ENCODE measurements at places on chromosomes 2 and 18.

DNA sequence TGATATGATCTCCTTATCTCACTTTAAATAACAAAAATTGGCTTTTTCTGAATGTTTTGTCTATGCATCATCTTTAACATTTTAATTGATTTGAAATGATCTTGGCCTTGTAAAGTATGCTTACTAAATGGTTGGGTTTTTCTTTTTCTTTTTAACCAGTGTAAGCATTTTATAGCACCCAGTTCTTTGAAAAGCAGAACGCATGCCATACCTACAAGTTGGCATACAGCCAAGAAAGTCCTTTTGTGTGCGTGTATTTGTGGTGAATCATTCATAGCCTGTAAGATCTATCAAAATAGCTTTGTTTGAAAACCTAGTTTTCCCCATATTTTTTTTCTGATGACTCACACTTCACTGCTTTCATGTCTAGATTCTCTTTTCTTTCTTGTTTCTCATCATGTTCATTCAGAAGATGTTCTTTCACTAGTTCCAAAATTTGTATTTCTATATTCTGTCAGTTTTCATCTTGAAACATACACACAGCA lies 4.1 kb upstream of the VRK2 start:
- DNase-seq: peak; percentile 63

- DNase-seq: no peak
These were observed at the start of gene SLC38A11 for GRCh38 chr2:164954954-164955701. TSS of gene SLC38A11 (minus strand) at chr2:164955525. CDS start at chr2:164955247, 278 bp downstream.

- no peak for DNase-seq
These were observed 14.2 kb downstream of the PMS1 start for GRCh38 chr2:189798312-189799029.

- no peak for DNase-seq
These were observed 48.3 kb downstream of the COL3A1 start for GRCh38 chr2:189022492-189022891.

DNA sequence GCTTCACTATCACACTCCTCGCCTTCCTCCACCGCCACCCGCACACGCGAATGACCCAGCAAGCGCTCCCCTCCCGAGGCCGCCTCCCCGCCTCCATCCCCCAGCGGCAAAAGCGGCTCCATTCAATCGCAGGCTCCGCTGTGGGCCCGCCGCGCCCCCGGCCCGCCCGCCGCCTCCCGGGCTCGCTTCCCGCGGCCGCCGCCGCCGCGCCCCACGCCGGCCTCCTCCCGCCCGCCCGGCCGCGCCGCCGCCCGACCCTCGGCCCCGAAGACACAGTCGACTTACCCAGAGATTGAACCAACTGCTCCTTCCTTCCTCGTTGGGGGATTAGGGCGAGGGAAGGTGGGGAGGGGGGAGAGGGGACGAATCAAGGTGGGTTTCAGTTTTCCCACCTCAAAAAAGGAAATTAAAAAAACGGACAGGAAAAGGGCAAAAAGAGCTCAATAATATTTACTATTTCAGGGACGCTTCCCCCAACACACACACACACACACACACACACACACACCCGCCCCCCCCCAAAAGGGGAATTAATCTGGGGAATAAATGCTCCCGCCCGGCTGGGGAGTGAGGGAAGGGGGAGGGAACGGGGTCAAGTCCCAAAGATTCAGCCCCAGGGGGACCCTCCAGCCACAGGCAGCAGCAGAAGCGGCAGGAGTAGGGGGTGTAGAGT lies 743 bp downstream of the XPO1 start:
- DNase-seq: no peak

GRCh38 chr2:172751564-172751963 lies 15.9 kb downstream of the RAPGEF4 start:
- DNase-seq: no peak
